ENCODE measurements at places on chromosomes 3 and 15. TPM values are rescaled to one million over a fixed set of nuclear protein-coding genes. Genes with fewer than 3 reads are reported as not detected.

ZNF717 gene
- 11.0 TPM for total RNA-seq

IGSF11 gene
- total RNA-seq, result 0.46 TPM

AGTR1 gene
- total RNA-seq, result 7.8 TPM

MST1R gene
- 46.2 TPM for total RNA-seq

FGF12 gene
- total RNA-seq, result 3.2 TPM

PCLAF gene
- 2.8 TPM for total RNA-seq

GRCh38 chr3:159146392-159146791 is 344.5 kb downstream of the MFSD1 start:
- no peak for DNase-seq

DNA sequence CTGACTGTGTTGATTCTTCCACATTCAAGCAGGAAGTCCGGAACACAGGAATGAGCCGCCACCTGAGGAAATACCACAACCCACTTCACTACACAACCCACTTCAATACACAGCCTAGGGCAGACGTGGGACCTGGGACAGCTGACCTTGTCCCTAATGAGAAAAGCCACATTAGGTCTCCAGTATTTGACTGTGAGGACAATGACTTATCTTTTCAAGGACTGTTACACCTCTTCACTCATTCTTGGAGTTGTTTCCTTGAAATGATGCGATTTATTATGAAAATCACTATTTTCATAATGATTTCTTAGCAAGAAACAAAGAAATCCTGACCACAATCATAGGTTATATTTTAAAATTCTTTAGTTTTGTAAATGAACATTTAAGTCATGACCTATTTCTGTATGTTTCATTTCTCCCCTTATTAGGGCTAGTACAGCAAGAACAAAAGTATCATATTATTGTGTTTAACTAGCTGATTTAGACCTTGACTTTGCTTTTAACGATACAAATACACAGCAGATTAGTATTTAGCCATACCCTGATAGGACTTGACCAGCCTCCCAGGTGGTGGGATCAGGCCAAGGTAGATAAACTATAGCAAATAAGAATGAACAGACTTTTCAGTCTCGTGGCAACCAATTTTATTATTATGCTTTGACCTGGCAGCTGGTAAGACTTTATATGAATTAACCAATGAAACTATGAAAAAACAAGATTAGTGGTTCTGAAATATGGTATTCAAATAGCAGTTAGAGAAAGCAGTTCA is 6.0 kb downstream of the RAB27A start:
- DNase-seq, result no peak

- no peak for DNase-seq
These were observed 78.2 kb upstream of the STAC start for GRCh38 chr3:36302158-36302509.

DNA sequence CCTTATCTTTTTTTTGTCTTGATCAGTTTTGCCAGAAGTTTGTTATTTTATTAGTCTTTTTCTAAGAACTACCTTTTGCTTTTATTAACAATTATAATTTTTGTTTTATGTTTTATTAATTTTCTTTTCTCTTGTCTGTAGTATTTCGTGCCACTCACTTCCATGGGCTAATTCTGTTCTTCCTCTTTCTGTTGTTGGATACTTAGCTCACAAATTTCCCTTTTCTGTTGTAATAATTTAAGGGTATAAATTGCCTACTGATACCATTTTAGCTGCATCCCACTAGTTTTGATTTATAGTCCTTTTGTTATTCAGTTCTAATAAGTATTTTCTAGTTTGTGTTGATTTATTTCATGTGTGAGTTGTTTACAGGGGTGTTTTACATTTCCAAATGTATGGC is 48.6 kb downstream of the SNRK start:
- no peak for DNase-seq

GRCh38 chr3:10816019-10816862 is at the start of gene SLC6A11:
Gene SLC6A11, plus strand, starts transcription at chr3:10816228. Its CDS starts 38 bp downstream, at chr3:10816266.
- DNase-seq, result no peak

GRCh38 chr3:162376761-162377160 is 880.2 kb downstream of the OTOL1 start:
- no peak for DNase-seq

GRCh38 chr3:151998744-151999143 is 125.3 kb downstream of the SUCNR1 start:
- no peak for DNase-seq

DNA sequence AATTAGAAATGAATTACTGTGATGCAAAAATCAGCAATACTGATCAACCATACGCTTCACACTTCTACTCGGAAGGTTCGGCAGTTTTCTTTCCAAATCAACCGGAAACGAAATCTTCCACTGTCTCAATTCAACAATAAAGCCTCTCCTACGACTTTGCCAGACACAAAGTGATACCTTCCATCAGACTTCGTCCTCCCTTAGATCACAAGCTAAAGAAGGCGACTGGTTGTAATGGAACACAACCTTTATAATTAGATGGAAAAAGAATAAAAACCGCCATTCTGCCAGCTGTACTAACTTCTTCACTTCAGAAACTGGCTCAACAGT is 618 bp downstream of the PARL start:
- DNase-seq, result no peak

DNA sequence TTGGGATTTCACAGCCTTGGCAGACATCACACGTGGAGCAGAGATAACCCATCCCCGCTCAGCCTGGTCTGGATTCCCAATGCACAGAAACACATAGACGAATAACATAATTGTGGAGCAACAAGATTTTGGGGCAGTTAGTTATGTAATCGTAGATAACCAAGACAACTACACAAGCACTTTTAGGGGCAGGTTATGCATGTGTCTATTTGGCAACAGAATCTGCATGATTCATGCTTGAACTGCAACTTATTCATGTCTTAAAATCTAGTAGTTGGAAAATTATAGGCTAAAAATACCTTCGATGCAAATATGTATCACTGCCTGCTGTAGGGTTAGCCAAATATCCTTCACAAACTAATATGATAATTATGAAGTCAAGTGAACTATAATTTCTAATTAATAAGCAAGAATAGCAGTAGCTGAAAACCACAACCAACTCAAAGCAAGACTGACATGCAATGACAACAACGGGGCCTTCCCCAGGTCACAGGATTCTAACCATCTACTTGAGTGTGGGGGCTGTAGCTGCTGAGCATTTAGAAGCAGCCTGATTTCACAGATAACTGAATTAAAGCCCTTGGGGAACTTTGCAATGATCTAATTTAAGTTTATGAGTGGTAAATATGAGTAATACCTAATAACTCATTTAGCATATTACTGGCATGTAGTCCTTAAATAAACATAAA is 31.1 kb downstream of the DGKG start:
- no peak for DNase-seq

DNA sequence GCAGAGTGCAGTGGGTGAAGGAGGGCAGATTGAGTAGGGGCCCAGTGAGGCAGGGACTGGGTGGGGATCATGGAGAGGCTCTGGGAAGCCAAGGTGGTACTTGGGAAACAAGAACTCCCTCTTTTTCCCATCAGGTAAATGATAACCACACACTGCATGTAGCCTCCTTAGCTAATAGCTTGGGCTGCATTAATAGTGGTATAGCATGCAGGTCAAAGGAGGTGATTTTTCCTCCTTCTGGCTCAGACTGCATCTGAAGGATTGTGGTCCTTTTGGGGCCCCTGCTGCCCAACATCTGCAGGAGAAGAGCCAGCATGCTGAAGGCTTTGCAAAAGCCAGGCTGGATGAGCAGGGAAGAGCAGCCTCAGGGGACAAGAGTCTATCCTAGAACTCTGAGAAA is 45.4 kb downstream of the PPCDC start:
- DNase-seq, result no peak

- no peak for DNase-seq
These were observed 35.5 kb downstream of the DCP1A start for GRCh38 chr3:53311882-53312281.

GRCh38 chr15:78914027-78914764 is 30.6 kb downstream of the CTSH start:
- DNase-seq, result no peak

- DNase-seq, result no peak
These were observed 202.7 kb downstream of the TNIK start for GRCh38 chr3:171257251-171258203.

DNA sequence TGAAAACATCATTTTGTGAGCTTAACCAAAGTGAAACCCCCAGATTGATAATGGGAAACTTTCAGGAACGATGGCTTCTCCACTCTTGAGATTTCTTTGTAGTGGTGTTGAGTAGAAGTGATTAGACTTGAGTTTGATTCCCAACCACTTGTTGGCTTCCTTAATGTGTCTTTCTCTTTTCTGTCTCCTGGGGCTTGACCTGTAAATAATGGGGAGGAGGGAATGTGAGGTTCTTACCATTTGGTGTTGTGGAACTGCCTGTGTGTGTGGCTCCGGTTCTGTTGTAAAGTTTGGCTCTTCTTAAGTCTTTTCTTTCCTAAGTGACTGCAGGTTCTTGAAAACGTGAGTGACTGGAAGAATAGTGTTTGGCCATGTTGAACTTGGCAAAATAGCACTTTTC is 2.7 kb downstream of the CDV3 start:
- DNase-seq, result no peak

GRCh38 chr3:74599564-74599963 is 14.9 kb downstream of the CNTN3 start:
- no peak for DNase-seq

Measured in upper lobe of right lung (tissue), 1 donor.